ENCODE measurements at places on chromosomes 3 and 15.

DNA sequence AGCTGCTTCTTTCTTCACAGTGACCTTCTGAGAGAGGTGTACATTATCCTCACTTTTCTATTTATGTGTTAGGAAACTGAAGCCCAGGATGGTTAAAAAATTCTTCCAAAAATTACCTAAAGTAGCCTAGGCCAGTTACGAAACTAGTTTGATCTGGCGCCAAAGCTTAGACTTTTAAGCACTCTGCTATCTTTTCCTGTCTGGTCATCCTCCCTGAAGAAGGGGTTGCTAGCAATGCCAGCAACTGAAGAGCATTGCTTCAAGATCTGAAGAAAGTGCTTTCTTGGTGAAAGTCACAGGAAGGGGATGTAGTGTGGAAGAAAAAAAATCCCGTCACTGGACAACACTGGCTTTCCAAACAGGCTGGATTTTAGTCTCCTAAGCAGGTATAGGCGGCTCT is 618.8 kb upstream of the GRM7 start:
- no peak for DNase-seq

DNA sequence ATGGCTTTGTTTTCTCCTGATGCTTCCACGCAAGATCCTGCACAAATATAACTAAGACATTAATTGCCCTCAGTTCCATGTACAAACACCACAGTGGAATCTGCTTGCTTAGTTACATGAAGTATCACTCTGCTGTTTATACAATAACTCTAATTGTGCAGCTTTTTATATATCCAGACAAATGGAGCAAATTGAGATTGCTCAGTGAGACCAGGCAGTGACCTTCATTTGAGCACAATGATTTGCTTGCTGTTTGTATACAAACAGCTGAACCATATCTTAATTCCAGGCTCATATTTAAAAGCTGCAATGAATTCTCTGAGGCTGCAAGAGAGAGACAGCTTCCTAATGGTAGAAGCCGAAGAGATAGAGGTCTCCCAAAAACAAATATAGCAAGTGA is 243.7 kb downstream of the CADPS start:
- DNase-seq, result no peak

- DNase-seq, result no peak
Observed at GRCh38 chr15:41564286-41564959, 5.4 kb downstream of the TYRO3 start.

DNA sequence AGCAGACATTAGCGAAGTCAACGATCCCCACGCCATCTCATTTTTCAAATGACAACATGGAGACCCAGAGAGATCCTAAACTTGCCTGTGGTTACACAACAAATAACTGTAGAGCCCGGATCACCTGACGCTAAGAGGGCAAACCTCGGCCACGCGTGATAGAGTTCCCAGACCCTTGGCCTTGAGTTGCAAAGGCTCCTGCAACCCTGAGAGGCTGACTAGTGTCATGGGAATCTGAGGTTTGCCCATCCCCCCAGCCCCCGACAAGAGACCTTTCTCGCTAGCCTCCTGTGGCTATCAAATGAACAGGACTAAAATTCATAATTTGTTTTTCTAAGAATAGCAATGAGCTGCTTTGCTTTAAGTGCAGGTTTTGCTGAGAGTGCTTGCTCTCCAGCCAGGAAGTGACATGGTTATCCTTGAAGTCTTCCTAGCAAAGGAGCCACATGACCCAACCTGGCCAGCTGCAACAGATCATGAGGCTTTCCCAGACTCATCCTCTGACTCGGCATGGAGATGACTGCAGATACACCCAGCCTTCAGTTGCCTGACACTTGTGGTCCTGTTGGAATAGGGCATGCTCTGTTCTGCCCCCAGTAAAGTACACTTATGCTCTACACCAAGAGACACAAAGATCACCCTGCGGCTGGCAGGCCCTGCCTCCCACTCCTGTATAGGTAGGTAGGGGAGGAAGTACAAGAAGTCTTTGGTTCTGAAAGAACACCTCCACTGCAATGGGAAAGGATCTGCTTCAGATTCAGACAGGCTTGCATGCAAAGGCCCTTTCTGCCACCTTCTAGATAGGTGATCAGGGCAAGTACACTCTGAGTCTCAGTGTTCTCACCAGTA is 36.0 kb downstream of the MCF2L2 start:
- DNase-seq, result no peak

DNA sequence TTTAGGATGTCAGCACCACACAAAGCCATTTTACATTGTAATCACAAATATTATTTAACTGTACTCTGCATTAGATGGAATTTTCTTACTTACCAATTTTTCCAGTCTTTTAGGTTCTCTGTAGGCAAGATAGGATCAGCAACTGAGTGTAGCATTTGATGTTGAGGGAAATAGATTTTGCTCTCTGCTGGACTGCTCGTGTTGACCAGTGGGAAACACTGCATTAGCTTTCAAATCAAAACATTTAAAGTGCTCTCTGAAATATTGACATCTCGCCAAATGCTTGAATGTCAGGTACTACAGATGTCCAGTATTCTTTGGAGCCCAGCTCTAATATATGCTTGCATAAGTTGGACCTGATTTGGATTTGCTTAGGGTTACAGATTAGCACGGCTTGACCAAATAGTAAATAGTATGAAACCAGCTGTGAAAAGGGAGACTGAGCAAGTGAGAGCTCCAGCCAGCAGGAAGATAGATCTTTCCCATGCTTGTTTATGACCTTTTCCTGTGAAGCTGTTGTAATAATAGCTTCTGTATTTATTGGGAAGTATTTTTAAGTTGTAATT is 29.5 kb downstream of the P2RY14 start:
- no peak for DNase-seq

GRCh38 chr3:37610529-37610928 is 251.2 kb upstream of the CTDSPL start:
- no peak for DNase-seq

Data from smooth muscle cell of the brain vasculature (primary cell).